NCI-H1048 (cell line): ENCODE measurements at places on chromosomes 3 and 15.

DNA sequence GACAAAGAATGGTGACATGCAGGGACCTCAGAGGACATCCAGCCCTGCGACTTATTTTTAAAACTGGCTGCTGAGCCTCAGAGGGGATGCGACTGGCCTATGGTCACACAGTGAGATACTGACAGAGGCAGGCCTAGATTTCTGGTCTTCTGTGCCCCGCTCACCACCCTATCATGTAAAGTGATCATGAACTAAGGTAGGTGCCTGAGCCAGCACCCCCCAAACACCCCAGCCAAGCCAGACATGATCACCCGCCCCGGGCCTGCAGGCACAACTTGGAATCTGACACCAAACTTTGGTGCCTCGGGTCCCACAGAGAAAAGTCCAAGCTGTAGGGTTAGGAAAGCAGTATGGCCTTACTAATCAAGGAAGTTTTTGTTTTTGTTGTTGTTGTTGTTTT lies 33.9 kb upstream of the HHATL start:
- no peak for DNase-seq

DNA sequence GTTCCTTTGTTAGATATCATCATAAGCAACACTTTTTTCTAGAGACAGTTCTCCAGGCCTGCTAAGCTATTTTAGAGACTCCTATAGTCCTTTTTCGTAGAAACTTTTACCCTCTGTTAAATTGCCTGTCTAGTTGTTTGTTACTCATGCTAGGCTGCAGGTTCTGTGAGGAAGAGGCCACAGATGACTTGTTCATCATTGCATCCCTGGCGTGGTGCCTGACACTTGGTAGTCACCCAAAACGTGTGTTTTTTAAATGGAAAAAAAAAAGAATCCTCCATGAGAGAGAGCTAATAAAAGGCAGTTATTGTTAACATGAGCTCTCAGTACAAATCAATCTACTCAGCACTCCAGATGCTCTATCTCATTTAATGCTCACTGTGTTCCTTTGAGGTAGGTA lies 35.1 kb downstream of the CCDC54 start:
- no peak for DNase-seq

DNA sequence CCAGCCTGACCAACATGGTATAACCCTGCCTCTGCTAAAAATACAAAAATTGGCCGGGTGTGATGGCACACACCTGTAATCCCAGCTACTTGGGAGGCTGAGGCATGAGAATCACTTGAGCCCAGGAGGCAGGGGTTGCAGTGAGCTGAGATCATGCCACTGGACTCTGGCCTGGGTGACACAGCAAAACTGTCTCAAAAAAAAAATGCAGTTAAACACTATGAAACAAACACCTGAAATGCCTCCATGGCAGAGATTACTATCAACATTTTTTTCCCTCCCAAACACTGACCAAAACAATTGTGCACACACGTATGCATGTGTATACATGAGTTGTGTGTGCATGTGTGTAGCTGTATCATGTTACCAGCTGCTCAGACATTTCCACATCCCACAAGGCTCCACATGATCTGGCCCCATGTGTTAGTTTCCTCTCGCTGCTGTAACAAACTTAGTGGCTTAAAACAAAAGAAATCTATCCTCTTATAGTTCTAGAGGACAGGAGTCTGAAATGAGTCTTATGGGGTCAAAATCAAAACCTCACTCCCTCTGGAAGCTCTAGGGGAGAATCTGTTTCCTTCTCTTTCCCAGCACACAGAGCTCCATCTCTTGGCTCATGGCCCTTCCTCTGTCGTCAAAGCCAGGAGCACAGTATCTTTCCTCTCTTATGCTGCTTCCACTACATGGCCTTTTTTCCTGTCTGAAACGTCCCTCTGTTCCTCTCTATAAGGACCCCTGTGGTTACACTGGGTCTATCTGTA lies 34.5 kb downstream of the SLC41A3 start:
- no peak for DNase-seq

DNA sequence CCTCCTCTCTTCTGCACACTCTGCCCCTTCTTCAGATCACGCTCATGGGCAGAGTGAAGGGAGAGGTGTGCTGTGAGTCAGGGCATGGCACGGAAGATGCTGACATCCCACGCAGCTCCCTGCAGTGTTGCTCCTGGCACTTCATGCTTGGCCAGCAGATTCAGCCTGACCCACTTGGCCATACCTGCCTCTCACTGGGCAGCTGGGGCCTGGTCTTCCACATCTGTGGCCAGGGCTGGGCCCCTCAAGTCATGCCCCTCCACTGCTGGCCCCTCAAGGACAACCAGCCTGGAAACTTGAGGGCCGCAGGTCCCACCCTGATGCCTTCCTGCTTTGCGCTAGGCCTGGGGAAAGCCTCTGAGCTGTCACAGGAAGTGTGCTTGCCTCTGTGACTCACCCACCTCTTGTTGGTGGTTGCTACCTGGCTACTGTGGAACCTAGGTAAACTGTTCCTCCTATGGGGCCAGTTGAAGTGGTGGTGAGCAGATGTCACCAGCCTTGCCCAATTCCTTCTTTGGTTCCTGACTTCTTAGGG lies 48.7 kb downstream of the BSN start:
- DNase-seq, result no peak

DNA sequence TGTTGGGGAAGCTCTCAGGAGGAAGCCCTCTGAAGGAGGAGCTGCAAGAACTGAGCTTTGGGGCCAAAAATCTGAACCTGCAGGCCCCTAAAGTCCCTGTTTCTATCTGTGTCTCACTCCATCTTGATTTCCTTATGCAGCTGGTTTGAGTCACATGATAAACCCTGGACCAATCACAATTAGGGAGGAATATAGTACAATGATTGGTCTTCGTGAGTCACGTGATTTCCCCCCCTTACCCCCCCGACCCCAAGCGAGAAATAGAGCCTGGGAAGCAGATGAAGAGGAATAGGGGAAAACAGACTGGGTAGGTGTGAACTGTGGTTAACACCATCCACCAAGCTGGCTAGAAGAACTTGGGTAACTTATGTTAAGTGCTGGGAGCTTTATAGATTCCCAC lies 12.9 kb downstream of the CRABP1 start:
- DNase-seq, result no peak

GRCh38 chr3:108189440-108189839 lies 32.8 kb downstream of the IFT57 start:
- no peak for DNase-seq

GRCh38 chr15:39792844-39793335 lies 10.2 kb upstream of the FSIP1 start:
- DNase-seq, result no peak

GRCh38 chr15:32951736-32952464 lies 234.1 kb downstream of the GREM1 start:
- DNase-seq, result no peak

DNA sequence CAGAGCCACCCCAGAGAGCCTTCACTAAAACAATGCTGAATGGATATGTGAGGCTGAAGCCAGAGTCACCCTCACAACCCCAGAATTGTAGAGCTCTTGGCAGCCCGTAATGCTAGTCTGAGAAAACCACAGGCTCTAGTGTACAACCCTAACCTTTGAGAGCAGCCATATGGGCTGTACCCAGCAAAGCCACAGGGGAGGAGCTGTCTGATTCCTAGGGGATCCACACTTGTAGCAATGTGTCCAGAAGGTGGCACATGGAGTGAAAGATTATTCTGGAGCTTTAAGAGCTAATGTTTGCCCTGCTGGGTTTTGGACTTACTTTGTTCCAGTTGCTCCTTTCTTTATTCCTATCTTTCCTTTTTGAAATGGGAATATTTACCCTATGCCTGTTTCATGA lies 626.8 kb downstream of the GRM7 start:
- no peak for DNase-seq

- DNase-seq, result no peak
These were observed 328.6 kb upstream of the PROK2 start for GRCh38 chr3:72113564-72113963.

DNA sequence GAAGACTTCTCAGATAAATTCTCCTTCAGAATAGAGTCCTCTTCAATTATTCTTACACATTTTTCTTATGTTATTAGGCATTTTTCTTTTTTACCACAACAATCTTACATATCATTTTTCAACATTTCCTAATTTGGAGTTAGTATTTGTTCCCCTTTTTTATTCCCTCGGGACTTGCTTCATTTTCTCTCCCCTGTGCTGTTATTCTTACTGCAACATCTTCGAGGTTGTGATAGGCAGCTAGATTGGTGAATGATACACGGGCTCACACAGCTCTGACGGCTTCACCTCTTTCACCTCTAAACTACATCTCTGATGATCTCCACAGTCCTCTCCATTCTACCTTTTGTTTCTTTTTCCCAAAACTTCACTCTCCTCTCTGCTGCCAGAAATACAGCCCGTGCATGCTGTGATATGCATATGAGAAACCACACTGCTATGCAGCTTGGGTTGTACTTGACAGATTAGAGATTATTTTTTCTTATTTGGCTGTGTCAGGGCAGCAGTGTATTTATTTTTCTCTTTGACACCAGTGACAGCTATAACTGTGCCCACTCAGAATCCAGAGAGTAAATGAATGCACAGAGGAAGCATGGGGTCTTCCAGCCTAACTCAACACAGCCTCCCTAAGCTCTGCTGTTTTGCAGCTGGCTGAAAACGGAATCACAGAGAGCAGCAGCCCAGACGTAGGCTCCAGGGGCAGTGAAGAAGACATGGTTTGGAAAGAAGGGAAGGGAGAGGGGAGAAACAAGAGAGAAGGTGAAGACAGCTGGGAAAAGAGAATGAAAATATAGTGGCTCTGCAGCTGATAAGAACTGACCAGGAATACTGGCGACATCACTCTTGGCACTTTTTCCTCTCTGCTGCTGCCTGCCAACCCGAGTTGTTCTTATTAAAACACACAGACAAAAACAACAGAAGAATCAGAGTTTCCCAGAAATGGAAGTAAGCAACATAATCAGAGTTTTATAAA lies 61.8 kb downstream of the SLC9A9 start:
- DNase-seq, result no peak

- DNase-seq, result no peak
These were observed 175.7 kb upstream of the SEMA6D start for GRCh38 chr15:47541562-47541961.

DNA sequence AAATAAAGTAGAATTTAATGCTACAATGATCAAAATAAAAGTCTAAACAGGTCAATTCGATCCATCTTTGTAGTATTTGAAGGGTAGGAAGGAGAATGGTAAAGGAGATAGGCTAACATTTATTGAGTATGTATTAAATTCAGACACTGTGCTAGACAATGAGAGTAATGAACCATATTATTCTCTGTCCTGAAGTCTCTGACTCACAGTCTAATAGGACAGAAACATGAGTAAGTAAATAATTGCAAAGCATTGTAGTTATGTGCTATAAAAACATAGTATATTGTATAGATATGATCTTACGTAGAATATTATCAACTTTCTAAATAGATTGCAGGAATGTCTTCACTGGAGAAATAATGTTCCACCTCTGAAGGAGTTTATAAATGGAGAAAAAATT lies 64.5 kb downstream of the MDFIC2 start:
- no peak for DNase-seq
